Glomerular endothelial cell (primary cell): ENCODE measurements at places on chromosomes 12 and 14. TPM values are rescaled to one million over a fixed set of nuclear protein-coding genes. Genes with fewer than 3 reads are reported as not detected.

GRCh38 chr12:108691998-108692808 lies 39.1 kb downstream of the CORO1C start:
- no peak for DNase-seq

DNA sequence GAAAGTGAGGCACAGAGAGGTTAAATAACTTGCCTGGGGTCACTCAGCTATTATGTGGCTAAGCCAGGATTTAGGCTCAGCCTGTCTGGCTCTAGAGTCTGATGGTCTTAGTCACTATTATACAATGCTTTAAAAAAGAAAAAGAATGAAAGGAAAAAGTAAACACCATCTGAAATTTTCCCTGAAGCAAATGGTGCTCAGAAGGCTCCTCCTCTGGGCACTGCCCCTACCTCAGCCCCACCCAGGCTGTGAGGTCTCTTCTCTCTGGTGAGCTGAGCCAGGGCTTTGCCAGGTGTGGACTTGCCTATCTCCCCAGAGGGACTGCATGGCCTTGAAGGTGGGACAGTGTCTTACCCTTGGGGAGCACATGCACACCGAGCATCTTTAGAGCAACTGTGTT lies 117.5 kb upstream of the DYRK2 start:
- DNase-seq: no peak

The TTC9 gene
- 0.76 and 4.3 TPM in 2 replicates for total RNA-seq

The RILPL2 gene
- total RNA-seq: 3.3 and 3.7 TPM in 2 replicates

DNA sequence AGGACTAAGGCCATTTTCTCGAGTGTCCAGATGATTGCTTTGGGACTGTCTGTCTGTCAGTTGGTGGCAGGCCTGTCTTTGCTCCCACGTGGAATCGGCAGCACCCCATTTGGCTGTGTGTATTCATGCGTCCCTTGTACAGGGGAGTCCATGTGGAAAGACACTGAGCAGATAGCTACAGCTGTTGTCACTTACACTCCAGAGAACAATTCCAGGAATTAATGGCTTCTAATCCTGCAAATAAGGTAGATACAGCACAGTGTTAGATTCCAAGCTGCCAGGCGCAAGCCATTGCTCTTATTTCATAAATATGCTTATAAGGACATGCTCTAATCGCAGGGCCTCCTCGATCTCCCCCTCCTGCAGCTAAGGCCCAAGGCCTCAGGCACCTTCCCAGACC lies 208.8 kb downstream of the VRK1 start:
- DNase-seq: no peak

DNA sequence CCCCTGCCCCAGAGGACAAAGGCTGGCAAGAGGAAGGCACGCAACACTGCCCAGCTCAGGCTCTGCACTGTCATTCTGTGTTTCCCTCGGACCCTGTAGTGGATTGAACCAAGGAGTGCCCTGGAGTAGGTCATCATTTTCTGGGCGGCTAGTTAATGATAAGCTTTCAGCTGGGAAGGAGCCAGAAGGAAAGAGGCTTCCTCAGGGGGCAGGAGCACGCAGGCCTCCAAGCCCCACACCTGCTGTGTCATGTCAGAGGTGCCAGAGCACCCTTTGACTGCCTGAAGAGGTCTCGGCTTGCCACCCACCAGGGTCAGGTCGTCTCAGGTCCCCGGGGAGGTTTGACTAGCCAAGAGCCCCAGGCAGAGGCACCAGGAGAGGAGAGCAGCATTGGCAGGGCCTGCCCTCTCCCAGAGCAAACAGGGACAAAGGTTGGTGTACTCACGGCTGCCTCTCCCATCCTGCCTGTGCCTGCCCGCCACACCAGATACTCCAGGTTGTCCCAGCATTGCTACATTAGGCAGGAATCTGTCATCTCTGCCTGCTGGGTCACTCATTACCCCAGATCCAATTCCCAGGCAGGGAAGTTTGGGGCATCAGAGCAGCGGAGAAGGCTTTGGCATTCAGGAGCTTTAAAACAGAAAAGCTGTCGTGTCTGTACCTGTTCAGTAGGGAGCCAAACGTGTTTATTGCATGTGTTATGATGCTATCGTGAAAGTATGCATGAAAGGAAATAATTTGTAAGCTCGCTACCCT lies 33.5 kb upstream of the ATP2A2 start:
- no peak for DNase-seq
